ENCODE measurements at places on chromosomes 4 and X.

GRCh38 chr4:99468889-99469288 lies 33.7 kb upstream of the ADH7 start:
- DNase-seq, result no peak

DNA sequence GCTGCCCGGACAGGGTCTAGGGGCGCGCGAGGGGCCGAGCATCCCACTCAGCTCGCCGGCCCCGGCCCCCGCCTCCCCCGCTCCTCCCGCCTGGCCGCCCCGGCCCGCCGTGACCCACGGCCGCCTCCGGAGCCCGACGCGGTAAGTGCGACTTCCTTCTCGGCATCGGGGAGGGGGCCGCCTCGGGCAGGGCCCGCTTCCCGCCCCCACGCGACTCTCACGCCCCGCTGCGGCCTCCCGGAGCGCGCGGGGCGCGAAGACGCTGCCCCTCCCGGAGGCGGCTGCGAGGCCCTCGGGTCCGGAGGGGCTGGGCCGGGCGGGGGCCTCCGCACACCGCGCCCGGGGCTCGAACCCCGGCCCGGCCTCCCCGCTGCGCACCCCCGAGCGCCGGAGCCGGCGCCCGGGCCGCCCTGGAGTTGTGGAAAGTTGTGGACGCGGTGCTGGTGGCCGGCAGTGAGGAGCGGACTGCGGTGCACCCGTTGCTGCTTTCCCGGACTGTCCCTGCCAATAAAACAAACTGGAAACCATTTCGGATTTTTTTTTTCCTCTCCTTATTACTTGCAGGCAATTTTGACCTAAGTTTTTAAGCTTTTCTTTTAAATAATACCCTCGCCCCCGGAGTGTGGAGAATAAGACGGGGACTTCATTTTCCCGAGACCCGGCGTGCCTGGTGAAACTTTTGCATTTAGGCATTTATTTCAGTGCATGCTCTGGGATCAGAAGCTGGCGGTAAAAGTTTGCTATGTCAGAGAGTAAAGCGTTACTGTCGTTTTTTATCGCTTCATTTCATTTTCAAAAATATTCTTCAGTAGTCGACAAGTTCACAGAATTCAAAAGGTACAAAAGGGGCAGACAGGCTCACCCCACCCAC lies 13.0 kb upstream of the TMEM156 start:
- DNase-seq, result no peak

GRCh38 chr4:17477774-17478472 lies 34.0 kb downstream of the QDPR start:
- DNase-seq, result no peak

DNA sequence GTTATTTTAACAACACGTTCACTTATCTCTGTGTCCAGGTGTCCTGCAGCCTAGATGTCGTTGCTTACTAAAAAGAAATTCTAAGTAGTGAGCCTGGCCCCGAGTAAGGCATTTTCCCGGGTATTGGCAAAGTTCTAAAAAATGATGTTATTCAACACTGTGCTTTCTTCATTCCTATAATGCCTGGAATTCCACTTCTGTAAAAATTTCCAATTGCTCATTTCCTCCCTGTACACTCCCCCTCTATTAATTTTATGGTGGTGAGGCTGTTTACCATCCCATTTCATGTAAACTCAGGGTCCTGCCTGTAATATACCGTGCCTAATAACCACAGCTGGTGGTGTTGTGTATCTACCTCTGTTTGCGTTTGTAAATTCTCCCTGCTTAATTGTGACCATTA lies 14.2 kb downstream of the BST1 start:
- DNase-seq, result peak; percentile 46

DNA sequence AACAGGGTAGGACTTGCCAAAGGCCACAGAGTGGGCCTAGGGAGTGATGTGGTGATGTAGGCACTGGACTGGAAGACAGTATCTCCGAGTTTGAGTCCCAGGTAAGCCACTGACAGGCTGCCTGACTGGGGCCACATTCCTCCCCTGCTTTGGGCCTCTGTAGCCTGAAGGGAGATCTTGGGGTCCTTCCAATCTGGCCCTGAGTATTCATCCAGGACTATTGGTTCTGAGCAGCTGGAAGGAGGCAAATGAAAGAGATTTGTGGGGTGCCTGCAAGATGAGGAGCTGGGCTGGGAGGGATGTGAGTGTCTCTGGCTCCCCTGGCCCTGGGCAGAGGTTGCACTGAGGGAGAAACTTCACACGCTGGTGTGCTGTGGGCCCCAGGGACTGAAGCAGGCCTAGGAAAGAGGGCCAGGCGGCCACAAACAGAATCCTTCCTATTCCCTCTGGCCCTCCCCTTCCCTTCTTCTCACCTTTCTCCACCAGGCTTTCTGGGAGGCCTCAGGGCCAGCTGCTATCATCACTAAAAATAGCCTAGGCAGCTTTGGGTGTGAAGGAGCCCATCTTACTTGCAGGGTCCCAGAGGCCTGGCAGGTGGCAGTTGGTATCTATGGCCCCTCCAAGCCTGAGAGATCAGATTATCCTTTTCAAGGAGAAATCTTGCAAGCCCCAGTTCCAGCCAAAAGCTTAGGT lies 70.1 kb downstream of the PJA1 start:
- no peak for DNase-seq

- DNase-seq, result no peak
Measured at GRCh38 chr4:105550641-105551040, 1.8 kb upstream of the ARHGEF38 start.

GRCh38 chr4:39324897-39325613 lies 41.1 kb downstream of the RFC1 start:
- DNase-seq, result no peak

DNA sequence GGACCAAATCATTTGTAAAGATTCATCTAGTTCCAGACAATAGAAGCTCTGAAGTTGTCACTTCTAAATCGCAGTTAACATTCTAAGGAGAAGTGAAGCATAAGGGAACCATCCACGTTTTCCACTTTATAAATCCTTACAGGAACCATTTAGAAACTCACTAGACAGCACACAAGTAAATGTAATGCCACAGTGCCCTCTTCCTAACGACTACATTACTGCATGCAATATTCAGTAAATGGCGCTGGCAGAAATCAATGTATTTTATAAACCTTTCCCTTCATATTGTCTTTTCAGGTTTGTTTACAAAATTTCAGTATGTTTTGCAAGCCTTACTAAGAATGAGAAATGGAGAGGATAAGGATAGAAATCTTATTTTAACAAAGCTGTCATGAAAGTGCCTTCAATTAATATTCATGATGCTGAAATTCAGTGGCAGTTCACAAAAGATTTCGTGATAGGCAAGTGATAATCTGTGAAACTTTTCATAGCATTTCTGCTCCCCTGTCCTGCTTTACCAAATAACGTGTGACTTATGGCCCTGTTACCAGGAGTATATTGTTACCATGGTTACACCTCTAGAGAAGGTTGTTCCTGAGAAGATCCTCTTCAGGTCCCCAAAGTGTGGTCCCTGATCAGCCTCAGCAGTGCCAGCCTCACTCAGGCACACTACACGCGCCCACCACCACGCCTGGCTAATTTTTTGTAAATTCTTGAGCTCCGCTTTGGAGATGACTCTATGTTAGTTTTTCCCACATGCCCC lies 54.2 kb downstream of the TMA16 start:
- DNase-seq, result no peak

DNA sequence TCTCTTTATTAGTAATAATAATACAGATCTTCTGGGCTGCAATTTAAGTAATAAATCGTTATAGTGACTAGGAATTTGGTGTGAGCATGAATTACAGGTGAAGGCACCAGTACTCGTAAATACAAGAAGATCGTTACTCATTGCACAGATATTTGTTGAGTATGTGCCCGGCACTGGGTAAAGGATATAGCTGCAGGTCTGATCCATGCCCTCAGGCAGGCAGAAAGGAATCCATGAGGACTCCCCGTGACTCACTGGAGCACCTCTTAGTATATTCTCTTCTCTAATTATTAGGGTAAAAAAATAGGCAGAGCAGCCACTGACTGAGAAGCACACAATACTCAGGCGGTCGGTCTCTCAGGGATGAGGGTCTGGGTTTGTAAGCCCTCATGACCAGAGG lies 868.3 kb downstream of the RAB28 start:
- DNase-seq, result no peak

- no peak for DNase-seq
Measured at GRCh38 chrX:8851231-8851886, 50.2 kb upstream of the FAM9A start.

GRCh38 chr4:28916585-28916984 lies 1803.6 kb upstream of the PCDH7 start:
- DNase-seq, result no peak

DNA sequence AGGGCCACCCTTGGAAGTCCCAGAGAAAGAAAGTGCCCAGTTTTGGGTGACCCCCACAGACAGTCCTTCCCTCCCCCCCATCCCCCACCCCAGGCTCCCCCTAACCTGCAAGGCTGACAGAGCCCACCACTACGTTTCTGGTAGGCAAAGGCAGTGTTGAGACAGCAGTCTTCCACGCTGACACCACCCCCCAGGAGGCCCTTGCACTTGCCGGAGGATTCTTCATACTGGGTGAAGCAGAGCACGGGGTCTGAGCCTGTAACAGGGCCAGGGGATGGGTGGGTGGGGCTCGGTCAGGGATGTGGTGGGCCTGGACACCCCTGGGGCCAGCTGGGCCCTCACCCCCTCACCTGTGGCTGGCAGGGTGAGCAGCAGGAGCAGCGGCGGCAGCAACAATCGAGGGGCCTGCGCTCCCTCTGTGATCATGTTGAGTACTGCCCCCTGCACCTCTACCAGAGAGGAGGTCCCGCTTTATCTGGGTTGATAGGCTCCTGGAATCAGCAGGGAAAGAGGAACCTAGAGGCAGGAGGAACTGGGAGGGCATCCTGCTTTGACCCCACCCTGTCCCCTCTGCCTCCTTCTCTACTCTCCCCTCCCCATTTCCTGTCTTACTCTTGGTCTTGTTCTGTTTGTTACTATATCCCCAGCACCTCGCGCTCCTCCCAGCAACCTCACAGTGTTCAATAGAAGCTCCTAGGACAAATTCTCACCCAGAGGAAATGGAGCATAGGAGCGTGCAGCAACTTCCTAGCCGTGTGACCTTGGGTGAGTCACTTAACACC lies at the start of gene CFP:
TSS of gene CFP (minus strand) at position 512 of the 782 bp plus-strand sequence. CDS start at position 426, 86 bp downstream.
- no peak for DNase-seq

DNA sequence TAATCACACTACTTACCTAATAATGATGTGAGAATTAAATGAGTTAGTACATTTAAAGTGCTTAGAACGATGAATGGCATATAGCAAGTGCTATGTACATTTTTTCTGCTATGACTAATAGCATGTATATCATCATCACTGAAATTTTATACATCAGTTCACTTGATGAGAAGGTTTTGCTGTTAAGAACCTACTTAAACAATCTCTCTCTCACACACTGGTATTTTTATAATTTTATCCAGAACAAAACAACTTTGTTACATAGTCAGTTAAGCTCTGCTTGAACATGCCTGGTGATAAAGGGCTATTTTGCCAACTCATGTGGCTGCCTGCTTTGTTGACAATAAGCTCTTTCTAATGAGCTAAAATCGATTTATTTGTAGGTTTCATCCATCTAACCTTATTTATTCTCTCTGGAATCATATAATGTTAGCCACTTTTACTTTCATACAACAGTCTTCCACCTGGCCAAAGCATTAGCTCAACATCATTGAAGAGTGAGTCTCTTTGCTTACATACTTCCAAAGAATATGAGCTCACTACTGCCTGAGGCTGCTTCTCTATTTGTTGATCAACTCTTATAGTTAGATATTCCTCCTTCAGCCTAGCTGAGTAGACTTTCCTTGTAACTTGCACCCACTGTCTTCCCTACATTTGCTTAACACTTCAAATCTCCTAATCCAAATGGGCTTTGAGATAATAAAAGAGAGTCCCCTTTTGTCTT lies 372.7 kb upstream of the BOD1L1 start:
- DNase-seq, result no peak

DNA sequence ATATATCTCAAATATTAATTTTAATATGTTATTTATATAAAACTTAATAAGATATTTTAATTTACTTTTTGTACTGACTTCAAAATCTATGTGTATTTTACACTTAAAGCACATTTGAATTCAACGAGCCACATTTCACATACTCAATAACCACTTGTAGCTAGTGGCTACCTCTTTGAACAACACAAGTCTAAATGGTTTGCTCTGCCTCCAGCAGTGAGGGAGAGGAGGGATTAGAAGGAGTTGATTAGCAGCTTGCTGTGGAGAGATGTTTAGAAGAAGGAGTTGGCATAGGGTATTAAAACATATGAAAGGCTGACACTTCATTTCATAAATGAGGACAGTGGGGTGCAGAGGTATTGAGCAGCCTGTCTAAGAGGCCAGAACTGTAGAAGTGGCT lies 124.0 kb downstream of the ARHGAP24 start:
- no peak for DNase-seq

DNA sequence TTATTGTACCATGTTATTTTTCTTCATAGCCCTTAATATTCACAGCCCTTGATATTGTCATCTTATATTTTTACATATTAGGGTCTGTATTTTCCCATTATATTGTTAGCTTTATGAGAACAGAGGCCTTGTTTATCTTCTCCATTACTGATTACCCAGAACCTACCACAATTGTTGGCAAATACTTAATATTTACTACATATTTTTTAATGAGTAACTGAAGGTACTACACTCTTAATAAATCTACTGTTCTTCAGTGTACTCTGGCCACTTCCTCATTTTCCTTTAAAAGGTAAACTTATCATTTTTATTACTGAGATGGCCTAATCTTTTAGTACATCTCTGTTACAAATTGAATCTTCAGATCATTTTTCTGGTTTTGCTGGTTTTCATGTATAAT lies 133.5 kb downstream of the COL4A5 start:
- DNase-seq, result no peak

DNA sequence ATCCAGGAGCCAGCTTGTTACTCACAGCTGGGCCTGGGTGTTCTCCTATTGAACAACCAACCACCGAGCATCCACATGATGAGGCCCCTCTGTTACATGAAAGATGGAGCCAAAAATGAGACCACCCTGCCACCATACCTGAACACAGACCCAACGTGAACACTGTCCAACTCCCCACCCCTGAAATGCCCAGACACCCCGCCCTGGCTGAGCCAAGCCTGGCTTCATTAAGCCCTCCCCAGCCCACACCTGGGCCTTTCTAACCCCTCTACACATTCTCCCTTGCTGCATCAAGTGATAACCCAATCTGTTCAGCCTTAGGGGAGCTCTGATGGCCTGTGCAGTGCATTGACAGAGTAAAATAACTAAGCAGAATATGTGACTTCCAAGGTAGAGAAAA lies 80.7 kb downstream of the EVC start:
- no peak for DNase-seq

DNA sequence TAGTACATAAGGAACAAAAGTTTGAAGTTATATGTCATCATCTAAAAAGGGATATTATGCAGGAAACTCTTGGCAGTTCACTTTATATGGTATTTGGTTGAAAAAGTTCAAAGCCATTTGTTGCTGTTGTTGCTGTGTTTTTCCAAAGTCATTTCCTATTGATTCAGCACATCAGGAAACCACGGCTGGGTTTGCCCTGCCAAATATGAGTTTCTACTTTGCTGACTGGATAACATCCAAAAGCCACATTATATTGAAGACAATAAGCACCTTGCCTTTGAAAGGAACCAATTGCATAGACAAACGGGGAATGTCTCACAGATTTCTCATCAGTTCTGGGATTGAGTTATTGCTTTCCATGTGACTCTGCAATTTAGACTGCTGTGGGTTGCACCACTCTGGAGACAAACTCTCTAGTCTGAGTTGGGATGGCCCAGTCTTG lies 206.1 kb downstream of the SLC39A8 start:
- peak; percentile 54 for DNase-seq
